ENCODE measurements at places on chromosomes 16 and 17.

DNA sequence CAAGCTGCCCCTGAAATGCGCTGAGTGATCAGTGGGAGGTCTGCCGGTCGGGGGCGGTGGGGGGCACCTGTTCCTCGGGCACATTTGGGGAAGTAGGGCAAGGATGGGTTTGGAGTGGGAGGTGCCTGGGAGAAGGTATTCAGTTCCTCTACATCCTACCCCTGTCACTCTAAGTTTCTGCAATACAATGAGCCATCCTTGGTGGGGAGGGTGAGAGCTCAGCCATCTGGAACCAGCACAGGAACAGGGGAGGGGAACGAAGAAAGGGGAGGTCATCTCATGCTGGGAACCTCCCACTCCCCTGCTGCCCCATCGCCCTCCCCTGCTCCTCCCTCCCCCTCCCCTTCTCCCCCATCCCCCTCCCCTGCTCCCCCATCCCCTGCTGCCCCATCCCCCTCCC, 4.2 kb downstream of the DPH1 start:
- no peak for DNase-seq

DNA sequence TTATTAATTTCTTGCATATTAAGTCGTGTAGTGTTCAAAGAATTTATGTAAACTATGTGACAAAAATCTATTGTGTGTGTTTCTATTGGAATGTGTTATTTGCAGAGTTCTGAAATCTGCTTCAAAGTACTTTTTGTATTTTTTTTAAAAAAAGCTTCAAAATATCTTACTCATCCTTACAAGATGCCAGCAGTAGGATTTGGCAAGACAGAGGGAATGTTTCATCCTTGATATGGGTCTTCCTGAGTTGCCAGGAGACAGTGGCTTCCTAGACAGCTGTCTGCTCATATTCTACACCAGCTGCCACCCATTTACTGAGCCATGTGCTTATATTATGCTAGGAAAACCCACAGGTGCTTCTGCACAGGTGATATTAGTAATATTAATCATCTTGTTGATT, 36.4 kb downstream of the EFCAB5 start:
- DNase-seq = no peak

DNA sequence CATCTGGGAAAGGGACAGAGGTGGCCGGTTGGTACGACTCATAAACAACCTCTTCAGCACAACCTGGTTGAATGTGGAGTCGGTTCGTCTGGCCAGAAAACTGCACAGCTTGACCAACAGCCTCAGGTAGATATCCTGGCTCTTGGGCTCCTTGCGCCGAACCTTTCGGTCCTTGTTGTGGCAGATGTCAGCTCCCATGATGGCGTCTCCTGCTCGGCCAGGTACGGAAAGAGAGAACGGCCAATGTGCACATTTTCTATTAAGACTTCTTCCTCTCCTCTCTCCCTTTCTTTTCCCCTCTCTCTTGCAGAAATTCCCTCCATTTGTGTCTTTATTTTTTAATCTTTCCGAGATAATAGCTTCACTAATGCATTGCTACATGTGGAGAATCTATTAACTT, 41.8 kb upstream of the CNTNAP4 start:
- DNase-seq = no peak

DNA sequence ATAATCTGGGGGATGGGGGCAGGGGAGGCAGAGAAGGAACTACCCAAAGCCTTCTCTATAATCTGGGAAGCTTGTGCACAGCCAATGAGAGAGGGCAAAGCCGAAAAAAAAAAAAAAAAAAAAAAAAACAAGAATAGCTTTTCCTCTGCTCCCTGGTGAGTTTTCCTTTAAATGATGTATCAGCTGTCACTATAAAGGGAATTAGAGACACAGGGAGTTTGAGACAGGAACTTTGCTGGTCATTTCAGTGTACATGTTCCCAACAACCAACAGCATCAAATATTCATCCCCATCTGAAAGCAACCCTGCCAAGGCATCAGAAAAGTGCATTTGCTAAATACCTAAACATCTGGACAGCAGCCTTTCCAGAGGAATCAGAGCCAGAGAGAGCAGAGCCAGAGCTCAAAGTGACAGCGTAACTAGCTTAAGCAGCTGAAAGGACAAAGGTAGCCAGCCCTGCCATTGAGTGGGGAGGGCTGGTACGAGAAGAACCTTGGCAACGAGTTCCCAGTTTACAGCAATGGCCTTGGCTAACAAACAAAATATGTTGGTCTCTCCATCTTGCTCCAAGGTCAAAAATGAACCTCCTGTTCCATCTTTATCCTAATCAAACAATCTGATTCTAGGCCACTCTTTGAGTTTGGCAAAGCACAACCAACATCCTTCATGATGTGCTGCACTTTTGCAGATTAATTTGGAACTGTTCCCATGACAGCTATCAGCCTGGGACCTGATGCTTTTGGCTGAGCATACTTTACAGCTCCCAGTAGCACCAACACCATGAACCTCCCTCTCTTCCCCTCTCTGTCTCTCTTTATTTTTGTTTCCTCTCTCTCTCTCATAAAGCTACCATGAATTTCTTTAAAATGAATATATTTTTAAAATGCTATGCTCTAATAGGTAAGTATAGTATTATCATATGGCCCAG, 143.7 kb upstream of the GNAO1 start:
- DNase-seq = no peak

GRCh38 chr17:846901-847843, 65.0 kb downstream of the MRM3 start:
- no peak for DNase-seq

GRCh38 chr17:4165301-4166010, 22.5 kb downstream of the CYB5D2 start:
- no peak for DNase-seq

GRCh38 chr17:76382803-76383545, 1.4 kb upstream of the SPHK1 start:
- DNase-seq = no peak

DNA sequence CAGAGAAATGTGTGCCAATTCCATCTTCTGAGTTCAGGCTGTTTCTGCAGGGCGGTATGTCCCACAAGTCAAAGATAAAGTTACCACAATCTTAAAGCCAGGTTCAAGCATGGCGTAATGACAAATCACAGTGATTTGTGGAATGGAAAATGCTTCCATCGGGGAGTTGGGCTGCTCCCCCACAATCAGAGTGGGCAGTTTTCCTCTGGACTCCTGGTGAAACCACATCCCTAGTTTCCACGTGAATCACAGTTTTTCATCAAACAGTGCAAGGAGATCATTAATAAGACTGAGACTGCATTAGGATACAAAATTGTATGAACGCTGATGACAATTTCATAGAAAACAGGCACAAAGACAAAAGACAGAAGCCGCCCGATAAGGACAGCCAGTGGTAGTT, 3.6 kb downstream of the LITAF start:
- DNase-seq = no peak

DNA sequence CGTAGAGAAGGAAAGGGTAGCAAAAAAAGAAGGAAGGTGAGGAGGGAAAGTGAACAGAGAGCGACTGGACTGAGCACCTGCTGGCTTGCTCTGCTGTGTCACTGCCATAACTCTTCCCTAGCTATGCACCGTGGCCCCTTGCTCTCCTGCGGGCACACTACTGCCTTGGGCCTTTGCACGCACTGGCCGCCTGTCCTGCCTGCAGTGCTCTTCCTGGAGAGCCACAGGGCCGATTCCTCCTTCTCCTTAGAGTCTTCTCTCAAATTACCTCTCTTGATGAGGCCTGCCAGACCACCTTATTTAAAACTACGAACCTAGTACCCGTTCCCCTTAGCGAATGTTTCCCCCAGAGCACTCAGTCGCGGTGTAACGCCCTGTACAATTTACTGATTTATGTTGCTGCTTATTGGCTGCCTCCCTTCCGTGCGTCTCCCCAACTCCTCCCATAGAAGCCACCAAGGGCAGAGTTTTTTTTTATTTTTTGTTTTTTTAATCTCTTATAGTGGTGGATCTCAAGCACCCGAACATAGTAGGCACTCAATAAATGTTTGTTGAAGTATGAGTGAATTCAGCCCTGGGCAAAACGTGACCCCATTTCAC, 70.3 kb downstream of the RAI1 start:
- no peak for DNase-seq

GRCh38 chr16:87681981-87682570, 79.8 kb downstream of the JPH3 start:
- no peak for DNase-seq

GRCh38 chr17:42346481-42346880, 41.8 kb downstream of the STAT3 start:
- no peak for DNase-seq

- DNase-seq = no peak
Observed at GRCh38 chr16:81956213-81956948, 54.9 kb downstream of the SDR42E1 start.

- no peak for DNase-seq
Observed at GRCh38 chr17:21213638-21214014, 335 bp downstream of the TMEM11 start.

DNA sequence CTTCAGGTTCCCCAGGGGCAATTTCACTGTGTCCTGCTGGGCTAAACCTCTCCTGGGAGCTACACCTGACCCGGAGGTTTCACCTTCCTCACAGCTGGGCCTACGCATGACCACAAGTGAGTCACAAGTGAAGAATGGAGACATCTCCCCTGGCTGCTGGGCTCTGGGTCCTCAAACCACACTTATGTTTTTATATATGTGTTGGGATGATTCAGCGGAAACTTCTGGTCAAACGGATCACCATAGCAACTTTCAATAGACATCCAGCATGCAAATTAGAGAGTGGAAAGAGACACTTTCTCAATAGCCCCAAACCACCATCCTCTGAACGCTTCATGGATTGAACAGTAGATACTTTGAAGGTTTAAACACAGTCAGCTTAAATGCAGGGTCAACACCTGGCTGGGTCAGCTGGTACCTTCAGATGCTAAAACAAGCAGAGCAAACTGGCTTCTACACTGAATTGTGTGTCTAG, 28.0 kb upstream of the MAF start:
- no peak for DNase-seq

- no peak for DNase-seq
Observed at GRCh38 chr16:2458887-2459646, 842 bp upstream of the TEDC2 start.

DNA sequence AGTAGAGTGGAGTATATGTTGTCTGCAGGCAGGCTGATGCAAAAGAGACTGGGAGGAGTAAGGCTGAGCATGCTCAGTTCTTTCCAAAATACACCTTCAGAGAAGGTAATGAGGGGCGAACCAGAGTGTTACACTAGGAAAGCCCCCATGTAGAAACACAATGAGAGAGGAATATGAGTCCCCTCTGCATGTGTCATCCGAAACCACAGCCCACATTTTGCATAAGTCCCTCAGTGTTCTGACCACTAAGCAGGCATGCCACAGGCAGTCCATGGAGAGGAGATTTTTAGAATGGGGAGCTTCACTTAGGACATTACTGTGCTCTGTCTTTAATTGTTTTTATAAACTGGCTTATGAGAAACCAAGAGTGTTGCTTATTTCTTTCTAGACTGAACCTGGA, 32.0 kb downstream of the SLC6A2 start:
- no peak for DNase-seq

DNA sequence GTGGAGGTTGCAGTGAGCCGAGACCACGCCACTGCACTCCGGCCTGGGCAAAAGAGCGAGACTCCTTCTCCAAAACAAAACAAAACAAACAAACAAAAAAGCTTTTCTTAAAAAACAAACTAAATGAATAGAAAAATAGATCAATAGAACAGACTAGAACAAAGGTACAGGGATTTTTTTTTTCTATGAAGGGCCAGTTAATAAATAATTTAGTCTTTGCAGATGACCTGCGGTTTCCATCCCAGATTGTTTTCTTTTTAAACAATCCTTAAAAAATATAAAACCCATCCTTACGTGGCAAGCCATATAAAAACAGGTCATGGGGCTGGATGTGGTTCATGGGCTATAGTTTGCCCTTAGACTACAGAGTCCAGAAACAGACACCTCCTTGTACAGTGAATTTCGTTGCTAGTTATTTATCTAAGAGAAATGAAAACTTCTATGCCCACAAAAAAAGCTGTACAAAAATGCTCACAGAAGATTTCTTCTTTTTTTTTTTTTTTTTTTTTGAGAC, 45.4 kb downstream of the CREBBP start:
- no peak for DNase-seq

Data from esophagus squamous epithelium (tissue), 5 donors.